ENCODE measurements at places on chromosomes 7 and 10.

GRCh38 chr7:133196856-133197612 is 55.8 kb upstream of the EXOC4 start:
- no peak for DNase-seq

GRCh38 chr10:70191972-70192305 is 21.6 kb upstream of the SAR1A start:
- DNase-seq = no peak

- DNase-seq = no peak
Observed at GRCh38 chr10:114103284-114103683, 59.6 kb downstream of the ADRB1 start.

DNA sequence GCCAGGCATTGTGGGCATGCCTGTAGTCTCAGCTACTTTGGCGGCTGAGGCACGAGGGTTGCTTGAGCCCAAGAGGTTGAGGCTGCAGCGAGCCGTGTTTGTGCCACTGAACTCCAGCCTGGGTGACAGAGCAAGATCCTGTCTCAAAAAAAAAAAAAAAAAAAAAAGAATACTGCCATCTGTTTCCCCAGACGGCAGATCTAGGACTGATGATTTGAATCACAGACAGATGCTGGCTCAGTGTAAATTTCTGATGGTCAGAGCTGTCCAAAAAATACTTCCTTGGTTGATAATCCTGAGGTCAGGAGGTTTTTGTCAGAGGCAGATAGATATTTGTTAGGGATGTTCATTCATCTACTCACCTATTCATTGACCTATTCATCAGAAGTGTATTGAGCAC is 130.7 kb downstream of the REEP3 start:
- DNase-seq = no peak

DNA sequence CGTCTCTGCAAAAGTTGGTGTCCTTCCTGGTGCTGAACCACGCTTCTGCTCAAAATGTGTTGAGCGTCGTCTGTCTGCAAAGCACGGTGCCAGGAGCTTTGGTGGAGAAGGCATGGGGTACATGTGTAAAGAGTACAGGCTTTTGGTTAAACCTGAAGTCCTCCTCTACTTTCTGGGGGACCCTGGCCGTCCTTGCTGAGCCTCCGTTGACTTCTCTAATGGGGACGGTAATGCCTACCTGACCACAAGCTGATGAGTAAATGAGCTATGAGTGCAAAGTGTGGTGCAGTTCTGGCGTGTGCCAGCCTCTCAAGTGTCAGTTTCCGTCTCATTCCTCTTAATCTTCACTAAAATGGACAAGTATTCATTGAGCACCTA is 527 bp upstream of the HERPUD2 start:
- no peak for DNase-seq

- DNase-seq = no peak
Observed at GRCh38 chr10:71300555-71301370, 18.3 kb upstream of the SLC29A3 start.

DNA sequence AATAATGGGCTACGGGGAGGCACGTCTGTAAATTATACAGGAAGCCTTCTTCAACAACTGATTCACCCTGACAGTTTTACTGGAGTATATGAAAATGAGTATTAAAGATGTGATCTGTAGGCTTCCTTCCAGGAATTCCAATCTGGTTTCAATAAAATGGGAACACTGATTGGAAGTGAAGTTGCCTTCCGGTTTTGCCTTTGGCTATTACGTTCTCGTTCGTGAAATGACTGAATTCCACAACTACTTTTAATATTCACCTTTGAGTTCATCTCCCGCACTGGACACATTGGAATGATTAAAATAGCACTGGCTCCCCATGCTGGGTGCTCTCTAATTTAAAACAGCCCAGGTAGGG is 350.1 kb upstream of the MKI67 start:
- no peak for DNase-seq

- no peak for DNase-seq
Observed at GRCh38 chr10:94287336-94287735, 75.4 kb downstream of the NOC3L start.

- no peak for DNase-seq
Observed at GRCh38 chr7:151586531-151587260, 67.0 kb upstream of the RHEB start.

DNA sequence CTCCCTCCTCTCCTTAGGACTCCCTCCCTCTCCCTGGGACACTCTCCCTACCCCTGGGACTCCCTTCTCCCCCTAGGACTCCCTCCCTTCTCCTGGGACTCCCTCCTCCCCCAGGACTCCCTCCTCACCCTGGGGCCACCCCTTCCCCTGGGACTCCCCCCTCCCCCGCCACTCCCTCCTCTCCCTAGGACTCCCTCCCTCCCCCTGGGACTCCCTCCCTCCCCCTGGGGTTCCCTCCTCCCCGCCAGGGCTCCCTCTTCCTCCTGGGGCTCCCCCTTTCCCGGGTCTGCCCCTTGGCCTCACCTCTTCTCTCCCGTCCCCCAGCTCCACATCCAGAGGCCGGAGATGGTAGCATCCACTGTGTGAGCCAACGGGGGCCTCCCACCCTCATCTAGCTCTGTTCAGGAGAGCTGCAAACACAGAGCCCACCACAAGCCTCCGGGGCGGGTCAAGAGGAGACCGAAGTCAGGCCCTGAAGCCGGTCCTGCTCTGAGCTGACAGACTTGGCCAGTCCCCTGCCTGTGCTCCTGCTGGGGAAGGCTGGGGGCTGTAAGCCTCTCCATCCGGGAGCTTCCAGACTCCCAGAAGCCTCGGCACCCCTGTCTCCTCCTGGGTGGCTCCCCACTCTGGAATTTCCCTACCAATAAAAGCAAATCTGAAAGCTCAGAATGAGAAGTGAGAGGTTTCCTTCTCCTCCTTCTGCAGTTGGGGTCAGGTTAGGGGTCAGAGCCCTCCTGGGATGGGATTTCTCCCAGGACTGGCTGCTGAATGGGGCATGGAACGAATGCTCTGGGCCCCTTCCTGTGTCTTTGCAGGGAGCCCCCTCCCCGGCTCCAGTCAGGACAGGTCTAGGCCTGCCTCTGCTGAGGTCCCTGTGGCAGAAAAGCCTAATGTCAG is 1.4 kb upstream of the MUC17 start:
- DNase-seq = no peak

DNA sequence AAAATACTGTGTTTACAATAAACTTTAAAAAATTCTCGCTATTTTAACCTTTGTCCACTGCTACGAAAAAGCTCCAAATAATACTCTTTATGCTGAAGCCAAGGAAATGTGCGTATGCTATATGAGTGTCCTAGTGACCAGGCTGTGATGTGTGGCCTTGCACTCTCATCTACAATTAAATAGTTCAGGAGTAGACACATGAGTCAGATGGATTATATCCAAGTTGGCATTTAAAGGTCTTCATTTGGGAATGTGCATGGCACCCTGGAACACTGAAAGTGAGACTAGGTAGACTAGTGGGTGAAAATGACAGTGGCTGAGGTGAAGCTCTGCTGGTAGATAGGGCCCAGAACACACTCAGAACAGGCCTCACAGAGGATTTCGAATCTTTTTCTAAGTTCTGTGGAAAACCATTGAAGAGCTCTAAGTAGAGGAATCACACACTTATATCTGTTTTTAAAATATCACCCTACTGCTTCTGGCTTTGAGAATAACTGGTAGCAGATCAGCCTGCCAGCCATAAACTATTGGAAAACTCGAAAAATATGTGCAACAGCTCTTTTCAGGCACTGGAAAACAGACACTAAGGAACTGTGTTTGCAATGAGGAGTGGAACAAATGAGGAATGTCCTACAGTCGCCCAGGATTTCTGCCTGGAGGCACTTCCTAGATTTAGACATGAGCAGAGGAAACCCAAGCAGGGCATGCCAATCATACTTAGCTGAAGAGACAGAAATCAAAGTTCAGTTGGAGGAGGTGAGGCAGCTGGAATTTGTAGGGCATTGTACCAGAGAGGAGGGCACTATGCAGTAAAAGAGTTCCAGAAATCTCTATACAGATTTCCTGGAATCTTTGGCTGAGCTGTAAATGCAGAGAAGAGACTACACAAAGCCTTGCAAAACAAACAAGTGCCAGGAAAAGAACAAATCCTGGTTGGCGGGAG is 603.8 kb upstream of the LRRTM3 start:
- DNase-seq = no peak

DNA sequence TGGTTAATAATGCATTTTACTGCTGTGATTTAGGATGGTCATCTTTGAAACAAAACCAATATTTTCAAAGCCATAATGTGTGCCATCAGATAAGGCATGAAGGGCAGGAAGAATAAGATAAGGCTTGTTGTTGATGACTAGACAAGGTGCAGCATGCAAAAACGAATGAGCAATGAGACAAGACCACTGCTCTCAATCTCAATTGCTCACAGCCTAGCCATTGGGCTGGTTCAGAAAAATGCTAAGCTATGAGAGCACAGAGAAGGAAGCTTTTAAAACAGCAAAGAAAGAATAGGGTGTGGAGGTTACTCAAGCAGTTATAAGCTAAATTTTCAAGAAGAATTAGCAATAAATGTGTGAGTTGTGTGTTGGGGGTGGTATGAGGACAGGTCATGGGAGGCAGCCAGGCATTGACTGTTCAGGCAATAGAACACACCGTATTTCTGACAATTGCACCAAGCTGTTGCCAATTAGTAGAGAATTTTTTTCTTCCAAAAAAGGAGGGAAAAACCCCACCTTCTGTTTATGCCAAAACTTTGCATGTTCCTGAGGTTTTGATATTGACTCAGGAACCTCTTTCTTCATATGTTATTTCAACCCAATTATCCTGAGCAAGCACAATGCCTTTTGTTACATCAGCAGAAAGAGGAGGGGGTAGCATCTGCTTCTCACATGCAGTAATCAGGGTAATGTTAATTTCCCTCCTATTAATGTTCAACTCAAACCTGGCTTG is 276.5 kb downstream of the HDAC9 start:
- no peak for DNase-seq

- no peak for DNase-seq
Observed at GRCh38 chr10:126696684-126697083, 26.2 kb upstream of the C10orf90 start.

GRCh38 chr7:32102432-32102873 is 32.2 kb upstream of the PDE1C start:
- DNase-seq = no peak

DNA sequence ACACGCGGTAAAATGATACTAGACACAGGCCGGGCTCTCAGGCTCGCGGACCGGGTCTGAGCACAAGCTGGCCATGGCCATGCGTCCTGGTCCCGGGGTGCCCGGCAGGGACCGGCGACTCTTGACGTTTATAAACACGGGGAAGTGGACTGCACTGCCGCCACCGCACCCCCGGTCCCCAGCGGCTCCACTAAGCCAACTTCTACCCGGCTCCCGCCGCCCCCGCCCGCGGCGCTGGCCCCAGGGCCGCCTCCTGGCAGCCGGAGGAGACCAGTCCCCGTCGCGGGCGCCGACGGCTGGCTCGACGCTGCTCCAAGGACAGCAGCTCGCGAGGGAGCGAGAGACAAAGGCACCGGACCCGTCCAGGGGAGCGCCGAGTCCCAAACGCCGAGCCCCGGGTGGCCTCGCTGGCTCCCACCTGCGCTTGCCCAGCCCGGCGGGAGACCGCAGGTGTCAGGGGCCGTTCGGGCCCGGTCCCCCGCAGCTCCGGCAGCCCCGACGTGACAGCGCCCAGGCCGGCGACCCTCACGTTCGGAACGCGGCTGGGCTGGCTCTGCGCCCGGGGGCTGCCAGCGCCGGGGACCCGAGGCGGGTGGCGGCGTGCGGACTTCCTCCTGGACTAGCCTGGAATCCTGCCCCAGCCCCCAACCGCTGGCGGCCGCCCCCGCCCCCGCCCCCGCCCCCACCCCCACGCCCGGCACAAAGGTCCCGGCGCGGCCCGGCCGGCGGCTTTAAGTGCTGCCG is 517 bp downstream of the ITGB1 start:
- DNase-seq = no peak

DNA sequence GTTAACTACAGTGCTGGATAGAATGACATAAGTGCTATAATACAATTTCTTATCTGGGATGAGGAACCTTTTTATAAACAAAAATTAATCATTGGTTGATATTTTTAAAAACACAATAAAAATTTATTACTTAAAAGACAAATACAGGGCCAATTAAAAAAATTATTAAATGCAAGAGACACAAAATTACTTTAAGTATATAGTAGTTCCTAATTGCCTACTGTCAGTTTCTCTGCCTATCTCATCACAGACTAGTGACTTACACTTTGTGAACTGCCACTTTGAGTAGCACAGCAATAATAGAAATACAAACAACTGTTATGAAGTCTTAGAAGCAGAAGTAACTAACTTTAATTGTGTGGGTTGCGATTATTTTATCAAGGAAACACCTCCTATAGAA is 8.4 kb downstream of the TES start:
- DNase-seq = no peak

DNA sequence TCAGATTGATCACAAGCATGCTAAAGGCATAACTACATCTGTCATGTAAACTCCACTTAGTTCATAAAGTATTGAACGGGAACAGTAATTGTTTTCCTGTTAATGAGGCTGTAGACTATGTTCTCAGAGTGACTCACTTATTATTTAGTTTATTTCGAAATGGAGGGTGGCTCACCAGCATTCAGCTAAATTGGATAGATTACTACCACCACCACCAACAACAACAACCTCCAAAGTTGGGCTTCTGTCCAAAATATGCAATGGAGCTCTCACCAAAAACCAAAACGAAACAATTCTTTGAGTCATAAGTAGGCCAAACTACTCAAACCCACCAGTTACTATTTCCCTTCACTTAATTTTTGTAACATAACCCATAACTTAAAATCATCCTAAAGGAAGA is 127.9 kb upstream of the NRBF2 start:
- DNase-seq = no peak

Measured in stimulated activated CD8-positive, alpha-beta memory T cell treated with anti-CD3 and anti-CD28 coated beads, Interleukin-2, amount 100 ng/mL, for 1 hour (primary cell).